Ovary (tissue), 10 donors: ENCODE measurements at places on chromosomes 1 and 21.

DNA sequence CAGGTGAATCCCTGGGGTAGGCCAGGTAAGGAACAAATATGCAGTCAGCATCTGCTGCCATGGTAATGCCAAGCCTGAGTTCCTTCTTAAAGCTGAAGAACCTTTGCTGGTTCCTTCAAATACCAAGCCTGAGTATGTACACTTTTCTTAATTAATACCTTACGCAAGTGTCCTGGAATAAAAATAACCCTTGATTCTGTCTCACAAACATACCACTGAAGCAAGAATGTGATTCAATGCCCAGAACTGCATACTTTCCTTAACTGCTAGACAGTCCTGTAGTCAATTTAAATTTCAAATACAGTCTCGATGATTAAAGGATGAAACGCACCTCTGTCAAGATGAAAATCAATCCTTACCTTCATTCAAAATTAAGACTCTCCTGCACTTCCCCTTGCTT is 634.0 kb upstream of the CHRM3 start:
- DNase-seq = no peak

- DNase-seq = peak; percentile 69
These were observed 6.1 kb downstream of the ADAMTS4 start for GRCh38 chr1:161192476-161193465.

GRCh38 chr21:40936178-40936577 is 89.2 kb upstream of the DSCAM start:
- DNase-seq = no peak

DNA sequence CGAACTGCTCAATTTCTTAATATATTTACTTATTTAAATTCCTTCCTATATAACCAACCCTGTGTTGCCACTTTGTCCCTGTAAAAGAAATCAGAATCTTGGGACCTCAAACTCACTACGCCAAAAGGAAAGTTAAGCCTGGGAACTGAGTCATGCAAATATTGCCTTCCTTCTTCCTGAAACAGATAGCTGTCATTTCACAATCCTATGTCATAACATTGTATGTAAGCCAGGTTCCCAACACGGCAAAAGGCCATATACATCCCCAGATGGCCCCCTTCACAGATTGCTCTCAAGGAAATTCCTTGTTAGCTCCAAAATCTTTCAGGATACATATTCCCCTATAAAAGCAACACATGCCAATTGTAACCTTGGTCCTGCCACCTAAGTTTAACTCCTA is 39.7 kb downstream of the C21orf91 start:
- no peak for DNase-seq

DNA sequence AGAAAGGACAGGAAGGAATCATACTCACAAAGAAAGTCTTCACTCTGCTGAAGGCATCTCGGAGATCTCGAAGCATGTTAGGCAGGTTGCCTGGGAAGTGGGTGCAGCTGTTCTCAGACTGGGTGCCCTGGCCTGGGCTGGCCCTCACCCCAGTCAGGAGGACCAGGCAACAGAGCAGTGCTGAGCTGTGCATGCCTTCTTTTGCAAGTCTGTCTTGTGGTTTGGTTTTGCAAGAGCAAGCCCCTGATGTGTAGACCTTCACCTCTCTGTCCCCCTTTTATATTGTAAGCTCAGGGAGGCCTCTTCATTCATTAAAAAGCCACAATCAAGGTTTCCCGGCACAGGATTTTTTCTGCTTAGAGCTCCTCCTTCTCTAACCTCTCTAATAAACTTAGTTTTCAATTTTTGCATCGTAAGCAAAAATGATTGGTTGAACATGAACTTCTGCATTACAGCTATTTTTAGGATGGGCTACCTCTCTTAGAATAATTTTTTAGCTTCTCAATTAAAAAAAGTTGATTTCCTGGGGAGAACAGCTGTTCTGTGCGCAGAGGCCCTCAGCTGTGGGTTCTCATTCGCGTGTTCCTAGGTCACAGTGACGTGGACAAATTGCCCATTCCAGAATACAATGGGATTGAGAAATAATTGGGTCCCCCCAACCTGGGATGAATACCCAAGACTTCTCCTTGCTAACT is at the start of gene IL10:
Gene IL10 (minus strand): TSS at position 252 of the 695 bp plus-strand sequence. CDS start 59 bp downstream, at position 193.
- no peak for DNase-seq

DNA sequence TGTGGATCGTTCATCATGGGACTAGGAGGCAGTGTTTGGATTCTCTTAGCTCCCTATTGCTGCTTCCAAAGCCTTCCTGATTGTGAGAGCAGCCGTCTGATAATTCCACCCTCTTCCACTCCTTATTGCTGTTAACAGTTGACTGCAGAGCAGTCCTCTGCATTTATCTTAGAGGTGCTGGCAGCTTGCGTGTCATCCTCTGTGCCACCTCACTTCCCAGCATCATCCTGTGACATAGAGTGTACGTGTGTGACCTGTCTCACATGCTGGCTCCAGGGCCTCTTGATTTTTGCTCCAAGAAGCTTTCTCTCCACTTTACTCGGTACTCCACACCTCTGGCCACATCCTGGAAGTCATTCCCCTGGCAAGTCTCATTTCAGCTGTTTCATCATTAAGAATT is 53.0 kb upstream of the DYNLT5 start:
- no peak for DNase-seq

GRCh38 chr1:6447016-6447817 is 18.8 kb downstream of the TNFRSF25 start:
- DNase-seq = no peak

DNA sequence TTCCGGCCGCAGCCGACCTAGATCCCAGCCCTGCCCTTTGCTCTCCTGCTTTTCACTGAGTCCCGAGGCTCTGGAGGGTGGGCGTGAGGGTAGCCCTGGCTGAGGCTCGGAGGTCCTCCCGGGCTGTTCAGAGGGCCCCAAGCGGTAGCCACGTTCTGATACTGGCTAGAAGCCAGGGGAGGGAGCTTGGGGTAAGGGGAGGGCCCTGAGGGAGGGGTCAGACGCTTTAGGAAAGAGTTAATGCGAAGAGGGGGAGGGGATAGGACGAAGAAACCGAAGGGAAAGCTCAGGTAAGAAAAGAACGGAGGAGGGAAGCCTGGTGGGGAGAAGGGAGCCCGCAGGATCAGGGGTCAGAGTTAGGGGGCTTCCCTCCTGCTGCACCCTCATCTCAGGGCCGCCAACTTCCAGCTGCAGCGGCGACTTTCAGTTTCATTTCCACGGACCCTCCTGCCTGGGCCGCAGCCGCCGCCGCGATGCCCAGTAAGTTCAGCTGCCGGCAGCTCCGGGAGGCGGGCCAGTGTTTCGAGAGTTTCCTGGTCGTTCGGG is at the start of gene MOV10:
Gene MOV10 (plus strand): TSS at position 220 of the 546 bp plus-strand sequence. CDS start 254 bp downstream, at position 474.
- DNase-seq = peak; percentile 79

- DNase-seq = peak; percentile 50
These were observed 981 bp upstream of the KIAA1614 start for GRCh38 chr1:180911640-180912191.

DNA sequence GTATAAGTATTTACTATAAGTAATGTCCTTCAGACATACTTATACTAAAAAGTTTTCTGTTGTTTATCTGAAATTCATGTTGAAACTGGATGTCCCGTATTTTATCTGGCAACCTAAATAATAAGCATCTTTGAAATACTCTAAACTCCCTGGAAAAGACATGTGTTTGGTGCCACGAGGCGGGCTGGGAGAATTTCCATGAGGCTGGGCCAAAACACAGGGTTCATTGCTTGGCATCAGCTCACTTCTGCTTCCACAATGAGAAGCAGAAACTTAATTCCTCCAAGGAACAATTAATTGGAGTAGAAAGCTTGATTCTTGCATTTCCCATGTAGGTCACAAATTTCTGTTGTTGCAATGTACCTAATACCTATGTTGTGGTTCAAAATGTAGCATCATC is 110.2 kb downstream of the PSMG1 start:
- DNase-seq = no peak

GRCh38 chr1:48744032-48744431 is 32.7 kb downstream of the BEND5 start:
- no peak for DNase-seq

DNA sequence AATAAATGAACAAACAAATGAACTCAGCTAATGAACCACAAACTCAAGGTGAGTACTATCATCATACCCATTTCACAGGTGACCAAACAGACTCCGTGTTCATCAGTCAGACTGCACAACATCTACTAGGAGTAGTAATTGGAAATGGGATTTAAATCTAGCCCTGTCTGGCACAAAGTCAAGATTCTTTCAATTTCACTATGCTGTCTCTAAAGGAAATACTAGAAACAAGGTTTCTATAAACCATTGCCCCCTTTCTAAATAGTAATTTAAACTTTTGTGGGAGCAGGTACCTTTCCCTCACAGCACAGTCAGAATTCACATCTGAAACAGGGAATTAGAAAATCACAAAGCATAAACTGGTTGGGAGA is 160.3 kb downstream of the TGFBR3 start:
- no peak for DNase-seq

GRCh38 chr1:52601991-52602855 is at the start of gene GPX7:
Gene GPX7, plus strand, starts transcription at chr1:52602371. Its CDS starts 39 bp downstream, at chr1:52602410.
- DNase-seq = peak; percentile 39

DNA sequence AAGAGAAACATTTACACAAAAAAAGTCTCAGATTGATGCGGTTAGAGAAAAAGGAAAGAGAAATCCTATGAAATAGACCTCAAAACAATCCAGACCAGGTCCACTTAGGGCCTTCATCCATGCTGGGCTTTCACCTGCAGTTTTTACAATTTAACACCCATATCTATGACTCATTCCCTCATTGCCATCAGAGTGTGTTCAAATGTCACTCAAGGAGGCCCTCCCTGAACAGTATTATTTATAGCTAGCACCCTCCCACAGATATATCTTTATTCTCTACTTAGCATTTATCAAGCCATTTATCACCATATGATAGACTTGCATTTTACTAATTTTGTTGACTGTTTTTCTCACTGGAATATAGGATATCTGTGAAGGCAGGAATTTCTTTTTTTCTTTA is 824 bp upstream of the KRTAP21-3 start:
- DNase-seq = no peak
